ENCODE measurements at places on chromosomes 2 and 18. TPM values are rescaled to one million over a fixed set of nuclear protein-coding genes. Genes with fewer than 3 reads are reported as not detected.

DNA sequence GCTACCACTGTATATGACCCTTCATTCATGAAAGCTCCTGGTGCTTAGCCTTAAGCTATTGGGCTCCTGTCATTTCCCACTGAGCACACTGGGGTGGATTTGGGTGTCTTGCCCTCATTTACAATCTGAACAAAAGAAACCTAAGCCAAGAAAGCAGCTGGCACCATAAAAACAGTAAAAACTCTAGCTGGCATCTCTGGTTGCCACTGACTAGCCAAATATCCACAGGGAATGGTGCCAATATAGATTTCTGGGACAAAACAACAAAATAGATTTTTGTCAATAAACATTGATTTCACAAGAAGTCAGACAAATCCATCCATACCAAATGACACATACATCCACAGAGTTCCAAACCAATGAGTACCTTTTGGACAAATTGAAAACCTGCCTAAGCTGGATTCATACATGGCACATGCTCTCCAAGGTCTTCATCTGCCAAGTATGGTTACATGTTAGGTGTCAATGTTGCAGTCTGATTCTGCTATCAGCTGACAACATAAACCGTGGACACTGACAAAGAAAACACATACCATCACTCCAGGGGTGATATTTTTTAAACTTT lies 1081.5 kb upstream of the ZEB2 start:
- DNase-seq: no peak

PJVK gene
- 3.1 TPM for total RNA-seq

GRCh38 chr18:28267276-28267675 lies 90.3 kb upstream of the CDH2 start:
- no peak for DNase-seq

CTAGE1 gene
- total RNA-seq: not detected

DNA sequence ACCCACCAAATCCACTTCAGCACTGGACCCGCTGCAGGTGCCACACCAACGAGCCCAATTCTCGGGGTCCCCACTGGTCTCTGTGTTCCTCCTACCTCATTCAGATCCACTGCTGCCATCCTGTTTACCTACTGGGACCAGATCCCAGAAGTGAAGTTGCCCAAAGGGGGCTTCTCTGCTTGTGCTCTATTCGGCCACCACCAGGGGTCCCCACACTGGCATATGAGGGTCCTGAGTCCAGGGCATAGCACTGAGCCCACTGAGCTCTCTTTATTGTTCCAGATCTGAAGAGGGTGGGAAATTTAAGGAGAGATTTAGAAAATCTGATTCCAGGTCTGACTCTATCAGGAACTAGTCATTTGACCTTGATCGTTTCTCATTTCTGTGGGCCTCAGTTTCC lies 2.4 kb downstream of the GPR45 start:
- no peak for DNase-seq

DNA sequence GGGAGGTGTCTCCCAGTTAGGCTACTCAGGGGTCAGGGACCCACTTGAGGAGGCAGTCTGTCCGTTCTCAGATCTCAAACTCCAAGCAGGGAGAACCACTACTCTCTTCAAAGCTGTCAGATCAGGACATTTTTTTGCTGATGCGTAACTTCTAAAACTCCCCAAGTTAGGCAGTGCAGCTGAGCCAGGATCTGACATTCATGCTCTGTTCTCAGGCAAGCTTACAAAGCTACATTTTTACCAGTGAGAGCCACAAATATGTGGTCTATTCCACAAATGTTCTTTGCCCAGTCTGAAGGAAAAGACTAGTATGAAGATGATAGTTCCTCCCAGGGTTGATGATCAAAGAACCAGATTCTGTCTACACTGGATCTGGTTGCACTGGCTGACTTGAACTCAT lies 184.1 kb downstream of the MTCL1 start:
- DNase-seq: no peak

LMAN1 gene
- 33.5 TPM for total RNA-seq

Data from activated B cell treated with CpG ODN at 0.5 μM for 24 hours (primary cell).